ENCODE measurements at places on chromosomes 7 and 10. TPM values are rescaled to one million over a fixed set of nuclear protein-coding genes. Genes with fewer than 3 reads are reported as not detected.

GRCh38 chr10:29481906-29482440, 152.8 kb downstream of the SVIL start:
- no peaks in the 10 kb centered on the region for H3K27me3 ChIP-seq
- H3K27ac ChIP-seq: no peak overlapping the region
- no peak overlapping the region for H3K4me3 ChIP-seq
- DNase-seq: no peak

GRCh38 chr7:2357165-2357564, 2.5 kb downstream of the EIF3B start:
- H3K27me3 ChIP-seq: no peaks in the 10 kb centered on the region
- DNase-seq: no peak
- H3K36me3 ChIP-seq: no peaks in the 10 kb centered on the region
- H3K4me1 ChIP-seq: no peaks in the 10 kb centered on the region

DNA sequence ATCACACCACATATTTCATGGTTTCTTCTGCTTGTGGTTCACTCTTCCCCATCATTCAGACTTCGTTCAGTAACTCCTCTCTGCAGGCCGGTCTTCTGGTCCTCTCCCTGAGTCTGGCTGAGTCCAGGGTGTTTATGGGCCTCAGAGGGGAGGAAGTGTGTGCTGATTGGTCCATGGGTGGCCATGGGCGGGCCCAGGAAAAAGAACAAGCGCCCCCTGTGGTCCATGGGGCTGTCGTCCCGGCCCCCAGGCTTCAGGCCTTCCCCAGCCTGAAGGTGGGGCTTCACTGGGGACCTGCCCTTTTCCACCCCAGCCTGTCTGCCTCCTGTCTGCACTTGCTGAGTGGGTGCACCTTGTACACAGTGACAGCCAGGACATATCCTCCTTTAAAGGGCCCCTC, 123.7 kb downstream of the VIPR2 start:
- no peak overlapping the region for H3K4me3 ChIP-seq
- H3K4me1 ChIP-seq: no peaks in the 10 kb centered on the region
- no peaks in the 10 kb centered on the region for H3K27me3 ChIP-seq

GRCh38 chr10:125283191-125283835, 123.0 kb upstream of the CTBP2 start:
- H3K36me3 ChIP-seq: no peaks in the 10 kb centered on the region
- no peaks in the 10 kb centered on the region for H3K27me3 ChIP-seq
- DNase-seq: no peak
- no peak overlapping the region for H3K4me3 ChIP-seq

GRCh38 chr10:7797582-7797981, 9.6 kb downstream of the ATP5F1C start:
- no peaks in the 10 kb centered on the region for H3K4me1 ChIP-seq
- H3K36me3 ChIP-seq: peaks cover 5% of the 10 kb centered on the region
- peak; percentile 53 for DNase-seq
- H3K4me3 ChIP-seq: no peak overlapping the region

DNA sequence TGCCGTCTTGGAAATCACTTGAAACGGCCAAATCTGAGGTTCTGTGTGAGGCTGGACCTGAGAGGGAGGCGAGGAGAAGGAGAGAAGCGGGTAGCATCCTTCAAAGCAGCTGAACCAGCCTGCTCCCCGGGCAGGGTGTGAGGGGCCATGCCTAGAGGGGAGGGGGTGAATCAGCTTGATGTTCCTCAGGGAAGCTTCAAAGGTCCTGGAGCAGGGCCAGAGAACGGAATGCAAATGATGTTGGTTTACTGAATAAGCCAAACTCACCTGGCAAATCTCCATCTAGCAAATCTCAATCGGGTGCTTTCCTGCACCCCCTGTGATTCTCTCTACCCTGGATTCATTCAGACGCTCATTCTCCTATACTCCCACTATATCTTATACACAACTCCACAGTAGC, 226.9 kb downstream of the WDR11 start:
- H3K27ac ChIP-seq: no peak overlapping the region
- no peaks in the 10 kb centered on the region for H3K27me3 ChIP-seq
- no peak overlapping the region for H3K4me3 ChIP-seq
- H3K4me1 ChIP-seq: no peaks in the 10 kb centered on the region
- no peak for DNase-seq
- no peaks in the 10 kb centered on the region for H3K36me3 ChIP-seq

DNA sequence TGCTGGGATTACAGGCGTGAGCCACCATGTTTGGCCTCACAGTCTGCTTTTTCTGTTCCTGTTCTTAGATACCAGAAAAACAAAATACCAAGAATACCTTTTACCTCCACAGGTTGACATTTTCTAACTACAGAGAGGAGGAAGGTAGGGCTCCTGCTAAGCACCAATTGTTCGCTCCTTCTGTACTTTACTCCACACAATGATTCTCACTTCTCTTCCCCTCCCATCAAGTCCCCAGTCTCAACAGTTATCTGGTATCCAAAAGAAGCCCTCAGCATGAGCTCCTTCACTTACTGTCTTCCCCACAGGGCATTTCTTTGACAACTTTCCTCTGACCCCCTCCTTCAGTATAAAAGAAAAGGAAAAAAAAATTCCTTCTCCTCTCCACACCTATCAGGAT, 47.7 kb upstream of the ZNF800 start:
- H3K27me3 ChIP-seq: no peaks in the 10 kb centered on the region
- no peak overlapping the region for H3K27ac ChIP-seq
- H3K36me3 ChIP-seq: no peaks in the 10 kb centered on the region

DNA sequence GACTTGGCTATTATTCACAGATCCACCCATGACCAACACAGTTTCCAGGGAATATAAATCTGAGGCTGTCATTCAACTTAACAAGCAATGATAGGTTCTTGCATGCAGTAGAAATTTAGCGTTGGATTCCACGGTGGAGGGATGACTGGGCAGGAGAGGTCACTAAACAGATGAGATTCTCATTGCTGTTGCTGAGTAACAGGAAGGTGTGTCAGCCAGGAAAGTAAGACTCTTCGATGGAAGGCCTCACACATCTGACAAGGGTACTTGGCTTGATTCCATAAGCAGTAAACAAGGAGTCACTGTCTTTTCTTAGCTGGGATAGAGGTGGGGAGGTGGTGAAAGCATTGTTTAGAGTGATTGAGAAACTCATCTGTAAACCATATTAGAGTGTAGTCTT, 1152.0 kb downstream of the SORCS3 start:
- H3K27ac ChIP-seq: no peak overlapping the region
- H3K36me3 ChIP-seq: no peaks in the 10 kb centered on the region
- no peak overlapping the region for H3K4me3 ChIP-seq

DNA sequence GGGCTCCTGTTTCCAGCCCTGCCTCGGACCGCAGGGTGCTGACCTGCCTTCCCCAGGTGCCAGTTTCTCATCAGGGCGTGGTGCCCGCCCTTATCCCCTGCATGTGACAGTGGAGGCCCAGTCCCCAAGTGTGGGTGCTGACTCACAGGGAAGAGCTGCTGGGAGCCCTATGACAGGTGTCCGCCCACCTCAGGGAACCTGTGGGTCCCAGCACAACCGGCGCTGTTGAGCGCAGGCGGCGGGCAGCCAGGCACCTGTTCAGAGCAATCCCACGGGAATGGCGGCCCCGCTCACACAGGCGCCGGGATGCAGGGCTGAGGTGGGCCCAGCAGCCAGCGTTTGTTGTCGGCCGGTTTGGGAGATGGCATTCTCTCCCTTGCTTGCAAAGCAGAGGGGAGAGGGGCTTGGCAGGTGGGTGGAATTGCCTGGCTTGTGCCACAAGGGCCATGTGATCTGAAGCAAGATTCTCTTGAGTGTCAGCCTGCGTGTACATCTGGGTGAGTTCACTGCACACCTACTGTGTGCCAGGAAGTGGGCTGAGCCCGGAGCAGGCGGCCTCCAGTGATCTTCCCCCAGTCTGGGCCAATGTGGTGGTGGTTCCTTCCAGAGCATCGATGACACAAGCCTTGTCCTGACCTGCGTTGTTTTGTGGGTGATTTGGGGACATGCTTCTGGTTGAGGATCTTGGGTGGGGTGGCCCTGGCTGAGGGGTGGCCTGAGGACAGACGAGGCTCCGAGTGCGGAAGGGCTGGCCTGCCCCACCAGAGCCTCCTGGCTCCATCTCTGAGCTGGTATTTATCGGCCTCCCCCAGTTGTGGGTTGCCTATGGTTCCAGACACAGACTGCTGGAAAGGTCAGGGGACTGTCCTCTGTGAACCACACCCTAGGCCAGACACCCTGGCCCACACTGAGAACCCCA, 2.4 kb downstream of the PWWP2B start:
- H3K36me3 ChIP-seq: no peaks in the 10 kb centered on the region
- DNase-seq: no peak
- H3K27ac ChIP-seq: no peak overlapping the region
- no peaks in the 10 kb centered on the region for H3K4me1 ChIP-seq
- H3K27me3 ChIP-seq: no peaks in the 10 kb centered on the region

GRCh38 chr10:80372675-80373074, 16.1 kb downstream of the DYDC2 start:
- H3K27me3 ChIP-seq: no peaks in the 10 kb centered on the region
- H3K4me3 ChIP-seq: no peak overlapping the region
- H3K27ac ChIP-seq: no peak overlapping the region
- H3K4me1 ChIP-seq: no peaks in the 10 kb centered on the region

DNA sequence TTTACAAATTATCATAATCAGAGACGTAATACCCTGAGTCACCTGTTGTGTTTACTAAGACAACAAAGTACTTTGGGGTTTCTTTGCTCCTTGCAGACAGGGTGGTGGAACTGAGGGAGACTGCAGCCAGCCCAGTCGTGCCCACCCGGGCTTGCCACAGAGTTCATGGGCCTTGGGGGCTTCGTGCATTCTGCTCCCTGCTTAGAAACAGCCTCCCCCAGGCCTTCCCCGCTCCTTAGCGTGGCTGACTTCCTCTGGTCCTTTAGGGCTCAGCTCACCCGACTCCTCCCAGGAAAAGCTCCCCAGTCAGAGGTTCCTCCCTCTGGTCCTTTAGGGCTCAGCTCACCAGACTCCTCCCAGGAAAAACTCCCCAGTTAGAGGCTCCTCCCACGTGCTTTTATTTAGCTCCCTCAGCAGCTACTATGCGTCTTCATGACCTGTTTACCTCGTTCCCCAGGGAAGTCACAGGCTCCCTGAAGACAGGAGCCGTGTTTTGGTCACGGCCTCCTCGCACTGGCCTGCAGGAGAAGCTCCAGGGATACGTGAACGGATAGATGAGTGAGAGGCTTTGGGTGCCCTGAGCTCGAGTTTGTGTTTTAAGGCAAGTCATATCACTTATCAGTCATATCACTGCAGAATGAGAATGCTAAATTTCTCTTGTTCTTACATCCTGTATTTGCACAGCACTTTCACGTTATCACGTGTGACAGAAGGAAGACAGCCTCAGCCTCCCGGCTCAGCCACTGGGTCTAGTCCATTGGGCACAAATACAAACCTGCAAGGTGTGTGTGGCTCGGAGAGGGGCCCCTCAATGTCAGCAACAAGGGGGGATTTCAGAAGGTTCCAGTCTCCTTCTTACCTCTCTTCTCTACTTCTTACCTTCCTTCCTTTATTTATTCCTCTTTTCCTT, 52.7 kb upstream of the VIPR2 start:
- H3K4me1 ChIP-seq: no peaks in the 10 kb centered on the region
- no peaks in the 10 kb centered on the region for H3K36me3 ChIP-seq
- DNase-seq: no peak
- no peak overlapping the region for H3K4me3 ChIP-seq

GRCh38 chr10:88594482-88594881, 7.9 kb downstream of the LIPJ start:
- H3K4me3 ChIP-seq: no peak overlapping the region
- H3K36me3 ChIP-seq: no peaks in the 10 kb centered on the region
- no peaks in the 10 kb centered on the region for H3K4me1 ChIP-seq
- H3K27me3 ChIP-seq: no peaks in the 10 kb centered on the region
- DNase-seq: no peak

GRCh38 chr7:73652541-73652949, 15.1 kb upstream of the VPS37D start:
- H3K4me1 ChIP-seq: no peaks in the 10 kb centered on the region
- H3K36me3 ChIP-seq: no peaks in the 10 kb centered on the region
- H3K27ac ChIP-seq: no peak overlapping the region
- no peak overlapping the region for H3K4me3 ChIP-seq

DNA sequence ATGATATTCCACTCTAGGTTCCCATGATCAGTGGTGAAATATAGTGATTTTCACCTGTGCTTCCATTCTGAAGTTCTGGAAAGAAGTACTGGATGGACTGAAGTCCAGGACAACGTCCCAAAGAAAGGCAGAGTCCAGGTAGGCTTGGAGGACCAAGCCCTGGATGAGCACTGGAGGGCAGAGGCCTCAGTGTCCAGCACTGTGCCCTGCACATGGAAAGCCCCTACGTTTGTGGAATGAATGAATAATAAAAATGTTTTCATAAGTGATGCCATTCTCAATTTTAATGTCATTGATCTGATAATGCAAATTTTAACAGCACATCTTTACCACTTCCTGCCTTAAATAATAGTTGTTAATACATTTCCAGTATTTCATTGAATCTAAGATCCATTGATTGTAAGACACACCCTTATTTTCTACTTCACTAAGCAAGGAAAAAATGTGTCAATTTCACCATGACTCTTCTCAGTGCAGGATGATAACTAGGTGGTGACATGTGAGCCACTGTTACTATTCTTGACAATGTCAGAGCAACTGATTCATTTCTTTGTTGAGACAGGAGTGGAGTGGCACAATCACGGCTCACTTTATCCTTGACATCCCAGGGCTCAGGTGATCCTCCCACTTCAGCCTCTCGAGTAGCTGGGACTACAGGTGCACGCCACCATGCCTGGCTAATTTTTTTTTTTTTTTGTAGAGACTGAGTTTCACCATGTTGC, 35.2 kb downstream of the ZNF783 start:
- H3K27ac ChIP-seq: no peak overlapping the region
- no peaks in the 10 kb centered on the region for H3K36me3 ChIP-seq
- DNase-seq: no peak
- H3K4me3 ChIP-seq: no peak overlapping the region

- no peaks in the 10 kb centered on the region for H3K36me3 ChIP-seq
- no peak overlapping the region for H3K27ac ChIP-seq
- H3K4me1 ChIP-seq: no peaks in the 10 kb centered on the region
- no peak for DNase-seq
- H3K4me3 ChIP-seq: no peak overlapping the region
Measured at GRCh38 chr10:17445400-17445998, 8.9 kb downstream of the ST8SIA6 start.

Gene GRID2IP
- polyA plus RNA-seq: not detected

Gene AKR1C4
- polyA plus RNA-seq: not detected

Gene EBF3
- polyA plus RNA-seq: 0.13 TPM

Gene UNC5B
- 9.1 TPM for polyA plus RNA-seq

Gene CYP26A1
- not detected for polyA plus RNA-seq

Gene ZPBP
- polyA plus RNA-seq: not detected

Gene PAX2
- polyA plus RNA-seq: not detected

Gene SND1
- 50.3 TPM for polyA plus RNA-seq

Gene ARPC1B
- polyA plus RNA-seq: 153 TPM

Gene CALML5
- not detected for polyA plus RNA-seq

Gene NOM1
- polyA plus RNA-seq: 10.3 TPM

Gene HOXA7
- 2.4 TPM for polyA plus RNA-seq

Gene MET
- 0.79 TPM for polyA plus RNA-seq

Gene SPRN
- polyA plus RNA-seq: not detected

Gene SORCS1
- polyA plus RNA-seq: not detected

Gene SP8
- not detected for polyA plus RNA-seq

Gene MCM10
- polyA plus RNA-seq: not detected
